Stimulated activated CD8-positive, alpha-beta memory T cell treated with anti-CD3 and anti-CD28 coated beads, Interleukin-4, amount 100 ng/mL, for 24 hours (primary cell): ENCODE measurements at places on chromosomes 4 and X.

- DNase-seq = no peak
Measured at GRCh38 chrX:97330151-97330550, 446.4 kb downstream of the RPA4 start.

GRCh38 chr4:62457356-62457755, 1257.2 kb downstream of the ADGRL3 start:
- DNase-seq = no peak

- no peak for DNase-seq
Measured at GRCh38 chrX:134619838-134620237, 38.4 kb downstream of the PLAC1 start.

- DNase-seq = no peak
Measured at GRCh38 chrX:109635146-109635545, 10.2 kb upstream of the KCNE5 start.
